ENCODE measurements at places on chromosomes 6 and 20. TPM values are rescaled to one million over a fixed set of nuclear protein-coding genes. Genes with fewer than 3 reads are reported as not detected.

The DDO gene
- 0.23 TPM for total RNA-seq

The CYP39A1 gene
- total RNA-seq, result not detected

The KCNG1 gene
- total RNA-seq, result 108 TPM

The CSNK2B gene
- total RNA-seq, result 73.6 TPM

The ZNF165 gene
- 0.30 TPM for total RNA-seq

The KCNQ5 gene
- 5.0 TPM for total RNA-seq

The CCN6 gene
- total RNA-seq, result not detected

The EYA2 gene
- total RNA-seq, result not detected

The LY6G6D gene
- total RNA-seq, result not detected

The SYCP2 gene
- total RNA-seq, result 0.32 TPM

The POU3F2 gene
- not detected for total RNA-seq

The ADGRF1 gene
- total RNA-seq, result not detected

The C20orf96 gene
- 4.1 TPM for total RNA-seq

The TCF21 gene
- 1.4 TPM for total RNA-seq

The SLC22A2 gene
- total RNA-seq, result 0.23 TPM

The PRDM13 gene
- not detected for total RNA-seq

The RBL1 gene
- total RNA-seq, result 11.4 TPM

The RNF144B gene
- total RNA-seq, result 0.74 TPM

The FOXQ1 gene
- not detected for total RNA-seq

The C6orf141 gene
- total RNA-seq, result 0.69 TPM

The GPLD1 gene
- 0.32 TPM for total RNA-seq

The CALHM4 gene
- total RNA-seq, result not detected

The CD24 gene
- total RNA-seq, result 7.2 TPM

The TFAP2D gene
- not detected for total RNA-seq

The ZSCAN31 gene
- total RNA-seq, result 1.8 TPM

The PCK1 gene
- total RNA-seq, result not detected

The WFDC5 gene
- total RNA-seq, result not detected

The SRMS gene
- total RNA-seq, result not detected

The CRISP3 gene
- not detected for total RNA-seq

The PDE10A gene
- 16.6 TPM for total RNA-seq

The CST11 gene
- not detected for total RNA-seq

The SIRPD gene
- total RNA-seq, result not detected

The BPIFA2 gene
- not detected for total RNA-seq

The TP53TG5 gene
- not detected for total RNA-seq

The TTK gene
- 14.6 TPM for total RNA-seq

The SGK2 gene
- total RNA-seq, result 0.74 TPM

The LAMA2 gene
- 14.1 TPM for total RNA-seq

The SIRT5 gene
- total RNA-seq, result 6.5 TPM

The TLDC2 gene
- 0.30 TPM for total RNA-seq

The HLA-DQB1 gene
- total RNA-seq, result not detected

The GLP1R gene
- not detected for total RNA-seq

The PRPF6 gene
- 58.2 TPM for total RNA-seq

The FAXC gene
- total RNA-seq, result 0.59 TPM

The LGSN gene
- total RNA-seq, result not detected

The ZC2HC1B gene
- not detected for total RNA-seq

The PDCD2 gene
- 48.3 TPM for total RNA-seq

The APOM gene
- total RNA-seq, result 0.89 TPM

The TRIM40 gene
- not detected for total RNA-seq

The SENP6 gene
- total RNA-seq, result 73.6 TPM

The SNAP25 gene
- total RNA-seq, result 5.6 TPM

The CTAGE9 gene
- total RNA-seq, result not detected

The RAMACL gene
- 0.74 TPM for total RNA-seq

The CLPSL1 gene
- not detected for total RNA-seq

The ADGRF4 gene
- 0.23 TPM for total RNA-seq

The RGS17 gene
- total RNA-seq, result 11.3 TPM

The OPN5 gene
- total RNA-seq, result not detected

The SLC35D3 gene
- not detected for total RNA-seq

The TRIM31 gene
- not detected for total RNA-seq

The AVP gene
- not detected for total RNA-seq
